Stimulated activated CD8-positive, alpha-beta memory T cell treated with anti-CD3 and anti-CD28 coated beads, Interleukin-4, amount 100 ng/mL, for 1 hour (primary cell): ENCODE measurements at places on chromosomes 4 and X.

DNA sequence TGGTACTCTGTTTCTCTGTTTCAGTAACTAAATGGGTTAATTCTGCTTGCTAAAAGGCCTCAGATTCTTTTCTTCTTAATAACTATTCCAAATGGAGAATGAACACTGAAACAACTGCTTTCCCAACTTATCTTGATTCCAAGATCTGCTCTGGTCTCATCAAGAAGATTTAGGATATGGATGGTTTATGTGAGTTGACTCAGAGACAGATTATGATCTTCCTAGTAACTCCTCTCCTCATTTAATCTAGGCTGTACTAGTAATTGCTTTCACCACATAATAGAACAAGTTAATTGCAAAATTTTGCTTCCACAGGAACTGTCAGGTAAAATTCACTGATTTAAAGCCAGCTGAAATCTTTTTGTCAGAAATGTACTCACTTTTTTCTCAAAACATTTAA is 537.1 kb downstream of the GRID2 start:
- no peak for DNase-seq

DNA sequence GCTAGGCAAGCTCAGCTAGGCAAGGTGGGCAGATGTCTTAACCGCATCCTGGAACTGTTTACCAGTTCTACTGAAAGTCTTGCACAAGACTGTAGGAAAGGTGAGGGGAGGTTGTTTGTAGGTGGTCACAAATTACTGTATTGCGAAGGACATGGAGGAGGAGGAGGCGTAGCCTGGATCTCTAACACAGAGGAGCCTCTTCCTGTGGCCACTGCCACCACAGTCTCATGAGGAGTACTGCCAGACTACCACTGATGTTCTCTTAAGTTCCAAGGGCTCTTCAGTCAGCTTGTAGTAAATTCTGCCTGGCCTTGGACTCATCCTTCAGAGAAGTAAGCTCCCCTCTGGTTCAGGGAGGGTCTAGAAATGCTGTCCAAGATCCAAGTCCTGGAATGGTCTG is 258.6 kb downstream of the FAT4 start:
- DNase-seq = no peak

DNA sequence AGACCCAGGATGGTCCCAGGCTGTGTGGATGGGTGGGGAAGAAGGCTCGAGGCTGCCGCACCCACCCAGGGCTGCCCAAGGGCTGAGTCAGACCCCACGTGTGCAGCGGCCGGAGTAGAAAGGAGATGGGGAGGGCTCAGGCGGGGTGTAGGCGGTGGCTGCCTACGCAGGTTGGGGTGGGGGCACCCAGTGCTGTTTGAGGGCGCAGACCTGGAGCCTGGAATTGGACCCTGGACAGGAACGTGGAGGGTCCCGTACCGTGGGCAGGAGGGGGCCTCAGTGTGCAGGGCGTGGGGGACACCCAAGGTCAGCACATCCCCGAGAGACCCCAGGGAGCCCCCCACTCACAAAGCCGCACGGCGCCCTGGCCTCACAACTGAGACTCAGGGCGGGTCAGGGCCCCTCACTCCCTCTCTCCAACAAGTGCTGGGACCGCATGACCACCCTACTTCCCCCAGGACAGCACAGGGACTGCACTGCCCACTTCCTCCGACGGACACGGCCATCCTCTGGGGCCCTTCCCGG is 79.9 kb downstream of the FAM53A start:
- DNase-seq = no peak

DNA sequence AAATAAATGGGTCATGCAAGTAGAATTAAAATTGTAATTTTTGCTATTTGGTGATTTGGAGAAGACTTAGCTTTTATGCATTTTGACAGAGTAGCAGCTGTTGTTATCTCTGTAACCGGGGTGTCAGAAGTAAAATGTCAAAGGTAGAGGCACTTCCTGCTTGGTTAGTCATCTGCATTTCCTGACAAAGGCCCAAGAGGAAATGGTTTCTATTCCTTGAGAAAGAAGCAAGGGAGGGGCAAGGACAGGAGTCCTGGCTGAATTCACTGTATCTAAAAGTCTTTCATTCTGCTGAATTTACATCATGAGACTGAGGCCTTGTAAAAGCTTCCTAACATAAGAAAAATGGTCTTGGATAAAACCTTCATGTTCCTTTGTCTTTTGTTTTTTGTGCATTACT is 550.9 kb upstream of the BOD1L1 start:
- no peak for DNase-seq

DNA sequence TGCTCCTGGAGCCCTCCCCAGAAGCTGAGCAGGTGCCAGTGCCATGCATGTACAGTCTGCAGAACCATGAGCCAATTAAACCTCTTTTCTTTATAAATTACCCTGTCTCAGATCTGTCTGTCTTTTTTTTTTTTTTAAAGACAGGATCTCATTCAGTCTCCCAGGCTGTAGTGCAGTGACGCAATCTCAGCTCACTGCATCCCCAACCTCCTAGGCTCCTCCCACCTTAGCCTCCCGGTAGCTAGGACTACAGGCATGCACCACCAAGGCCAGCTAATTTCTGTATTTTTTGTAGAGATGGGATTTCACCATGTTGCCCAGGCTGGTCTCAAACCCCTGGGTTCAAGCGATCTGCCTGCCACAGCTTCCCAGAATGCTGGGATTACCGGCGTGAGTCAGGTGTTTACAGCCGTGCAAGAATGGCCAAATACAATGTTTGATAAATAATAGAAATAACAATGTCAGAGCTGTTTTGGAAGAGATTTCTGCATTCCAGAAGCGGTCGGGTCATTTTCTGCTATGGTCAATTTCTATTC is 68.8 kb downstream of the SLC2A9 start:
- no peak for DNase-seq
